Globus pallidus (tissue), 1 donor: ENCODE measurements at places on chromosomes 11 and 22.

DNA sequence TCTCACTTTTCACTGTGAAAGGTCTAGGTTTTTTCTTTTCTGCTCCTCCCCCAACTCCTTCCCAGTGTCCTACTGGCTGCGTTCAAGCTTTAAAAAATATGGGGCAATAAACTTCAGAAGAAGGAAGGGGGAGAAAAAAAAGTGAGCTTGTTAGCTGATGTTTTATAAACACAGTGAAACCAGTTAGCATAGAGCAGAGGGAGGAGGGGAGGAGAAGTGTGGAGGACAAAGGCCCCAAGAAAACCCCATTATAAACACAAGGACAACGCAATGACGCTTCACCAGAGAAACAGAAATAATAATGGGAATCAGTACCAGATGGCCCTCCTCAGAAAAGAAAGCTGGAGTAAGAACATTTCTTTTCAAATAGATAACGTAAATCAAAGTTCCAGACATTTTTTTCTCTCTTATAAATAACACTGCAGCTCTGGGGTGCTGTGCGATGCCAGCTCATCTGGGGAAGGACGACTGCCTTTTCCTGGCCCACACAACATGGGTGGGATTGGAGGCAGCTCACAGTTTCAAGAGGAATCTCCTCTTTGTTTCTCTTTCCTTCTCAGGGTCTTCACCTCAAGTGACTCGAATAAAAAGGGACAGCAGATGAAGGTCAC lies 235.4 kb upstream of the NARS2 start:
- DNase-seq, result no peak

DNA sequence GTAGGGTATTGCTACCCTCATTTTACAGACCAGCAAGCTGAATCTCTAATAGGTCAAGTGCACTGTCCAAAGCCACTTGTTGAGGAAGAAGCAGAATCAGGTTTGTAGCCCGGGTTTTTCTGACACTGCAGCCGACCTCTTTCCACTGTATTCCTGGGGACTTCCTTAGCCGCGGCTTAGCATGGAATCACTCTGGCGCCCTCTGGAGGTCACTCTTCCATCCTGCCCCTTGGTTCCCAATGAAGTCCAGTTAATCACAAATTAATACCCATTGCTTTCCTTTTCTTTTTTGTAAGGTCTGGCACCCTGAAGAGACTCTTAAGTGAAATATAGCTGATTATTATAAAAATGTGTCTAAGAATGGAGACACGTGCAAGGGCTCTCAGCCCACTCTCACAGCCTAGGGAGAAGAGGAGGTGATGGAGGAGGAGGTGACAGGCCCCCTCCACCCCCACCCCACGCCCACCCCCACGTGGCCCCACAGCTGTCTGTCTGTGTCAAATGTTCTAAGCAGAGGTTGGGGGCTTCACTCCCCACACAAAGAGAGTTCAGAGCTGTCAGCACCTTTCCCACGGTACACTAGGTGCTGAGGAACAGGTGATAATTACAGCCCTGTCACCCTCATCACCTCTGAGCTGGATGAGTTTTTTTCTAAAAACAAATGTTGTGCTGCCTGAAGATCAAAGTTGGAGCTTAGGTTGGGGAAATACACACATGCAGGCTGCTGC lies 57.7 kb upstream of the DRD2 start:
- DNase-seq, result peak; percentile 76

GRCh38 chr11:36577859-36578258 lies 10.1 kb downstream of the RAG1 start:
- DNase-seq, result no peak

GRCh38 chr22:45638834-45639746 lies 32.5 kb upstream of the ATXN10 start:
- DNase-seq, result no peak

- no peak for DNase-seq
These were observed 55.1 kb downstream of the AAMDC start for GRCh38 chr11:77876045-77876444.

DNA sequence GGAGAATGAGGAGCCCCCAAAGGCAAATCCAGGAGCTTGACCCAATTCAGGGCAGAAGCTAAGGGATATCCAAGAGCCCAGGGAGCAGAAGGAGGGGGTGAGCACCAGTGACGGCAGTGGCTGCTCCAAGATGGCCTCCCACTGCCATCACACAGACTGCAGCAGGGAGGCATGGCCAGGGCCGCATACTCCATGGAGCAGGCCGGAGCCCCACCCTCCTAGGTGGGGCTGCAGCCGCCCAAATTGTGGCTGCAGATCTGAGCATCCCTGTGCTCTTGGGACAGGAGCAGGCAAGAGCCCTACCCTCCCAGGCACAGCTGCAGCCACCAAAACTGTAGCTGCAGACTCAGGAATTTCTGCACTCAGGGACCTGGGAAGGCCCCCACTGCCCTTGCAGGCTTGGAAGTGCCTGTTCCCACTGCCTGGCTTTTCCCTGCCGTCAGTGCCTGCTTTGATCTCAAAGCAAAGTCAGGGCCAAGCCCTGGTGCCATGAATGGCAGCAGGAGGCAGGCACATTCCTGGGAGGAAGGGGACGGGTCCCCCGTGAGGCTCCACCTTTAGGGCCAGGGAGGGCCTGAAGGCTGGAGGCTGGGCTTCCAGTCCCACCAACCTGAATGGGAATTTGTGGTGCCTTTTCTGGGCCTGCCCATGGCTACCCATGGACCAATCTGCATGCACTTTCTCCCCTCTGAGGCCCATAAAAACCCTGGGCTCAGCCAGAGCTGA lies 10.3 kb upstream of the WNT7B start:
- no peak for DNase-seq

DNA sequence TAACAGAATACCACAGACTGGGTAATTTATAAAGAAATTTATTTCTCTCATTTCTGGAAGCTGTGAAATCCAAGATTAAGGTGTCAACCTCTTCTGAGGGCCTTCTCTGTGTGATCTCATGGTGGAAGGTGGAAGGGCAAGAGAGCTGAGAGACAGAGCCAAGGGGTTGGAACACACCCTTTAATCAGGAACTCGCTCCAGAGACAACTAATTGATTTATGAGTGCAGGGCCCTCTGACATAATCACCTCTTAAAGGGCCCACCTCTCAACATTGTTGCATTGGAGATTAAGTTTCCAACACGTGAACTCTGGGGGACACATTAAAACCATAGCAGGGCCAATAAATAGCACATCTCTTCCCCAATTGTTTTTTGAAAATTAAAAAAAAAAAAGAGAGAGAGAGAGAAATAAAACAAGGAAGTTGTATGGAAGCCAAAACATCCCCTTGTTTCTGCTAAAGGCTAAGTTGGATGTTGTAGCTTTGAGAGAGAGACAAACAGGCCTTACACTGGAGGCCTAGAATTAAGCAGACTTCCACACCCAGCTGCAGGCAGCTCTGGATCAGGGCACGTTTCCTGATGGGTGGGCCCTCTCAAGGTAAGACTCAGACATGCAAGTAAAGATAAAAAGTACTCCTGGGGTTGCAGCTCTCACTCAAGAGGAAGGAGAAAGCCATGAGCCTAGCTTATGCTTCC lies 64.1 kb upstream of the BIRC3 start:
- DNase-seq, result no peak

- peak; percentile 22 for DNase-seq
These were observed 95.2 kb upstream of the TP53I11 start for GRCh38 chr11:45045683-45046471.

- DNase-seq, result no peak
These were observed 2.2 kb upstream of the MAJIN start for GRCh38 chr11:64974124-64974523.

DNA sequence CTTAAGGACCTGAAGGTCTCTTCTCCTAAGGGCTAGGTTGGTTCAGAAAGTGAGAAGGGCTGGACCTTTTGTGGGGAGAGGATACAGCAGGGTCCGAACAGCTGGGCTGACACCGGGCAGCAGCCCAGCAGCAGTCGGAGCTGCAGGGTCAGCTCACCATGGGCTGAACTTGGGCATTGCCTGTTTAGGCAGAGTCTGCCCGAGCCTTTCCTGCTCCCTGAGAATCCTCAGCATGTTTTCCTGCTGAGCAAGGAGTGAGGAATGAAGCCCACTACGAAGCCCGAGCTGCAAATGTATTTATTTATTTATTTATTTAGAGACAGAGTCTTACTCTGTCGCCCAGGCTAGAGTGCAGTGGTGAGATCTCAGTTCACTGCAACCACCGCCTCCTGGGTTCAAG lies 83.9 kb downstream of the PTPRJ start:
- no peak for DNase-seq

DNA sequence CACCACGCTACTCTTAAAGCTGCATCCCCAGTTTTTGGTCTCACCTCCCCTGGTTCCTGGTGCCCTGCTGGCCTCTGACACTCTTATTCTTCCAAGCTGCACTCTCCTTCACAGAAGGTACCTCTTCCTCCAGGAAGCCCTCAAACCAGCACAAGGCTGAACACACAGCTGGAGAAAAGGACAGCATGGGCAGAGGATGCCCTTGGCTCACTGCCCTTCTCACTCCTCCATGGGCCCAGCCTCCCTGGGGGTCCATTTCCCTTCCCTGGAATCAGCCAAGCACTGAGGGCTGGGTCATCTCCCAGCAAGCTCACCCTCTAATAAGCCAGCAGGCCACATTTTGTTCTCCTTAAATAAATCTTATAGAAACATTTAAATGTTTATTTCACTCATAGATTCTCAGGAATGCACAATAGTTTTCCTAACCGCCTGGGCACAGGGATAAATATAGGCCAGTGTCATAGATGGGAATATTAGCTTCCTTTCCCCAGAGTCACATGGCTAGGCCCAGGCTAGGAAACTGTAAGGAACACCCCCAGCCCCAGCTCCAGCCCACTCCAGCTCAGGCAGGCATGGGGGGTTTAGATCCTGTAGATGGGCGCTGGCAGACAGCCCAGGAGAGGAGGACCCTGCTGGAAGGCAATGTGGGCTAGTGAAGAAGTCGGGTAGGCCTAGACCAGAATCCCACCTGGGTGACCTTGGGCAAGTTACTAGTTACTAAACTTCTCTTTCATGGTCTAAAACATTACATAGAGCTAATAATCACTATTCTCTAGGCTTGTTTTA lies 51.5 kb downstream of the IRAG1 start:
- no peak for DNase-seq

DNA sequence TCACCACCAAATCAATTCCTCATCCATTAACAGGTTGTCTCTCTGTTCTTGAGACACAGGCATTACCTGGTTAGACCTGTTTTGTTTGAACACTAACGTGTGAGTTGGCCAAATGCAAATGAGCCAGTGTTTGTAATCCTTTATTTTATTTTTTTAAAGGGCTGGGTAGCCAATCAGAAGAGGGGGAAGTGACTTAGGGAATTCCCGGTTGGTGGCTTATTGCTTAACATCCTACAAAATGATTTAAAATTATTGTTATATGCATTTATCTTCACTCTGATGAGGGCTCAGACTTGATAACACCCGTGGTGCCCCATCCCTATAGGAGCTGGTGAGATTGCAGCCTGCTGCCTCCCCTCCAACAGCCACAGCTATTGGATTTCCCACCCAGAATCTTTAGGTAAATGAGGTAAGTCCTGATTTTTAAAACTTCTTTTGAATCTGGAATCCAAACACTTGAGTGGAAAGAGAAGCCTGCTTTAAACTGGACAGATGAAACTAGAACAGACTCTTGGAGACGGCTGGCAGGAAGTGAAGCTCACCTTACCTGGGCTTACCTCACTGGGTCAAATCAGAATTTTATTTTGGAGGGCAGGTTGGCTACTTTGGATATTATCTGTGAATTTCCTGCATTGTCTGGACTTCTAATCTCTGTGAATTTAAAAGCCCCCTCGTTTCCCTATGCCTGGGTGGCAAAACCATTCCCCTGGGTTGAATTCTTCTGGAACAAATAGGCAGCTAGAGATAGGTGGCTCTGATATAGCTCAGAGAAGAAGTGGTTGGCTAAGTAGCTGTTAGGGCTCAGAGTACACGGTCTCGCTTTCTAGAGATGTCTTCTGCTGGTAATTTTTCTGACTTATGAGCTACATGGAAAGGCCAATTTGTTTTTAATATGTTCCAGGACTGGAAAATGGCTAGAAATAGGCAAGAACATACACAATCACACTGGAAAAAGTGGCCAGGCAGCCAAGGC lies at the start of gene EHF:
Gene EHF (plus strand): TSS at position 274 of the 973 bp plus-strand sequence. CDS start 21,538 bp downstream, outside the sequence.
- DNase-seq, result no peak

GRCh38 chr22:44701824-44702478 lies at the start of gene PRR5:
Gene PRR5 (plus strand): TSS chr22:44702204. CDS start chr22:44702475, 271 bp downstream.
- DNase-seq, result peak; percentile 31

GRCh38 chr11:118621784-118622375 lies 14.5 kb downstream of the PHLDB1 start:
- DNase-seq, result no peak

DNA sequence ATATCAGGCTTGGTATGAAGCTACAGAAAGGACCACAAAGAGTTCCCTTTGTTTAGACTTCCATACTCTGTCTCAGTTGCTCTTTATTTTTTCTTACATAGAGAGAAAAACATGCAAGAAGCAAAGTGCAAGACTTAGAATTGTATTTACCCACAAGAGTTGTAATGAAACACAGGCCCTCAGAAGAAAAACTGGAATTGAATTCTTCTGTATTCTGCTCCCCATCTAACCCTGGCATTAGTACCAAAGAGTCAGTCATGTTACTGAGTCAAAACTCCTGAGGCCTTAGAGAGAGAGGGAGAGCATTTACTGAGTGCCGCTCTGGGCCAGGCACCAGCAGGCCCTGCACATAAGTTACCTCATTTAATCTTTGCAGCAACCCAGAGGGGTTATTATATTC lies 43.9 kb upstream of the DLAT start:
- DNase-seq, result peak; percentile 65

DNA sequence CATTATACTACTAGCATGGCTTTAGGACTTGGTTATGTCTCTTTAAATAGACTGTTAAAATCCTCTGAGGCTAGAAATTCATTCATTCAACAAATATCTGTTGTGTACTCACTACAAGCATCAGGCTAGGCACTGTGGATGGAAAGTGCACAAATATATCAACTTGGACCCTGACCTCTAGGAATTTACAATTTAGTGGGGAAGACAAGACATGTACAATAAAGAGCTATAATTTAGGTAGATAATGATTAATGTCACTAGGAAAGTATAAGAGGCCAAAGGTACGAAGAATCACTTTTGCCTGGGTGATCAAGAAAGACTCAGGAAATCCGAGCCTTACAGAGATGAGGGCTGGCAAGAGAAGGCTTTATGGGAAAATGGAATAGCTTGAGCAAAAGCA lies 25.6 kb upstream of the BMAL1 start:
- DNase-seq, result no peak

GRCh38 chr11:34277171-34277570 lies 80.6 kb downstream of the ABTB2 start:
- DNase-seq, result no peak

GRCh38 chr22:44272401-44272771 lies 40.4 kb downstream of the SHISAL1 start:
- peak; percentile 15 for DNase-seq

GRCh38 chr11:123238297-123238696 lies 43.2 kb upstream of the CLMP start:
- DNase-seq, result no peak

DNA sequence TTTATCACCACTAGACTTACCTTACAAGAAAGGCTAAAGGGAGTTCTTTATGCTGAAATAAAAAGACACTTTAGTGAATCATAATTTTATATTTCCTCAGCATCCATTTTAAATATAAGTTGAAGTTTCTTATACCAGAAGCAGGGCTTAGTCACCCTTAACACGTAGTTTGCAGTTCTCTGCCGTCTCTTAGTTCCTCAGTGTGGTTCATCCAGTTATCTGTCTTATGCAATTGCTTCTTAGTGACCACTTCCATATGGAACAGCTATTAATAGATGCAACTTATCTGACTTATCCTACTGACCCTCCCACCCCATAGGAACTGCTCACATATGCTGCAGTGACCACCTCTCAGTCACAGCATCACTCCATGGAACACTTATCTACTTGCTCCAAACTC lies 11.7 kb upstream of the SLC36A4 start:
- no peak for DNase-seq
